Activated CD4-positive, alpha-beta T cell treated with anti-CD3 and anti-CD28 coated beads, Interleukin-2, amount 50 U/mL, for 16 hours (primary cell): ENCODE measurements at places on chromosomes 1 and 21.

- DNase-seq, result no peak
Observed at GRCh38 chr1:64495878-64496277, 25.9 kb downstream of the CACHD1 start.

- DNase-seq, result no peak
Observed at GRCh38 chr1:17669866-17670451, 85.2 kb upstream of the ACTL8 start.

GRCh38 chr1:7707527-7707926 is 63.6 kb upstream of the VAMP3 start:
- no peak for DNase-seq

GRCh38 chr1:171017426-171017825 is 73.3 kb upstream of the FMO3 start:
- DNase-seq, result no peak

DNA sequence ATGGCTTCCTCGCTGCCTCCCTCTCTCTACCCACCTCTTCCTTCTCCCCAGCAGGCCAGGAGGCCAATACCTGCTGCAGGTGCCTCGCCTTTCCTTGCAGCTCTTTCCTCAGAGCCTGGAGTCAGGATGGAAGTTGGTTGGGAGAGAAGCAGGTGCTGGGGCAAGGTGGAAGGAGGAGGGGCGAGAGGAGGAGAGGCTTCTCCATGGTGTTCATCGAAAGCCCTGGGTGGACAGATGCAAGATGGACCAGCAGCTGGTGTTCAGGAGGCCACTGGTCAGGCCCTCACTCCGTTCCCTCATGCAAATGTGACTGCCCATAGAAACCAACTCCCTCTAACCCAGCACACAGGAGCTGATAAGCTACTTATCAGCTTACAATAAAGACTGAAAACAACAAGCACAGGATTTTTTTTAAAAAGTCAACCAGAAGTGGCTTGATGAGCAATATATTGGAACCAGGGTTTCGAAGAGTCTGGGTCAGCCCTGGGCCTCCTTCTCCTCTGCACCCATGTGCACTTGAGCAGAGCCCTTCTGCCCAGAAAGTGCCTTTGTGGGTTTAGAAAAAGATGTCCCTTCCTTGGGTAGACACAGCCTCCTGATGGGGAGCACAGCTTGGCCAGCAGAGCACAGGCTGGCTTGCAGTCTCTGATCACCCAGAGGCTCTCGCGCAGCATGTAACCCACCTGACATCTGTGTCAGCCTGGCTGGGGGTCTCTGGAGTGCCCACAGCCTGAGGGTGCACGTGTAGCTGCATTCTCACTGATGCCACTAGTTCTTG is 16.6 kb upstream of the GSTM4 start:
- no peak for DNase-seq

GRCh38 chr1:227943381-227944089 is 4.2 kb downstream of the WNT9A start:
- no peak for DNase-seq

DNA sequence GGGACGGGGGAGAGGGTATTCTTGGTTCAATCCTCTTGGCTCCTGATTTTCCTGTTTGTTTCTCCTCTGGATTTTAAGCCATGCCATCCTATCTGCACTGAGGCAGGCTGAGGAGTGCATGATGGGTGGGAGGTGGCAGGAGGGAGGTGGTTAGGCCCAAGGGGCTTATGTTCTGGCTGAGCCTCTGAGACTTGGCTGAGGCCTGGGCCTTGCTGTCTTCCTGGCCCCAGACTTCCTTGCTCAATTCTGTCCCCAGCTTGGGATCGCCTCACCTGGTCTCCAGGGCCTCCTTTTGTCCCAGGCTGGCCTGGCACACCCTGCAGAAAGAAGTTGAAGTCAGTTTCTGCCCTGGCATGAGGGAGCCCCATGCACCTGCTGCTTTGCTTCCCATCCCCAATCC is 11.2 kb downstream of the COL9A2 start:
- DNase-seq, result no peak

- DNase-seq, result no peak
Observed at GRCh38 chr1:9314111-9314510, 21.4 kb downstream of the SPSB1 start.

GRCh38 chr1:7127322-7128075 is 342.2 kb downstream of the CAMTA1 start:
- DNase-seq, result no peak

GRCh38 chr1:186575348-186575747 is 104.9 kb downstream of the PTGS2 start:
- DNase-seq, result no peak

DNA sequence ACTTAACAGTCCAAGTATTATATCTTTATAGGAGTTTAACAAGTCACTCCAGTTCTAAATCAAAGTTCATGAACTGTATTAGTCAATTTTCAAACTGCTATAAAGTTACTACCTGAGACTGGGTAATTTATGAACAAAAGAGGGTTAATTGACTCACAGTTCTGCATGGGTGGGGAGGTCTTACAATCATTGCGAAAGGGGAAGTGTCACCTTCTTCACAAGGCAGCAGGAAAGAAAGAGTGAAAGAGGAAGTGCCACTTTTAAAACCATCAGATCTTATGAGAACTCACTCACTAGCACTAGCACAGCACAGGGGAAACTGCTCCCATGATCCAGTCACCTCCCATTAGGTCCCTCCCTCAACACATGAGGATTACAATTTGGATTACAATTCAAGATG is 70.0 kb downstream of the CLCA4 start:
- peak; percentile 45 for DNase-seq

DNA sequence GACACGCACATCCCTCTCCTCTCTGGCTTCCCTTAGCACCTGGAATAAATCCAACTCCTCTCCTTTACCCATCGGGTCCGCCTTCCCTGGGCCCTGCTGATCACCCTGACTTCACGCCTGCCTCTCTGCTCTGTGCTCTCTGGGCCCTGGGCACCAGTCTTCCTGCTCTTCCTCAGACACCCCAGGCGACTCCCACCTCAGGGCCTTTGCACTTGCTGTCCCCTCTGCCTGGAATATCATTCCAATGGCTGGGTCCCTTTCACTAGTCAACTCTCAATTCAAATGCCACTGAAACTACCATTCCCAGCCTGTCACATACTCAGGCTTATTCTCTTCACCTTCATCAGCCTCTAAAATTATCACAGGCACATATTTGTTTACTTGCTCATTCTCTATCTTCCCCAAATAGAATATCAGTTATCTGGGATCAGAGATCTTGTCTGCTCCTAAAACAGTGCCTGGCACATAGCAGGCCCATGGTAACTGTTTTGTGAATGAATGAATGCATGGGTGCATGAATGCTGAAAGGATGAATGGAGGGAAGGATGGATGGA is 27.2 kb upstream of the SELENON start:
- no peak for DNase-seq

DNA sequence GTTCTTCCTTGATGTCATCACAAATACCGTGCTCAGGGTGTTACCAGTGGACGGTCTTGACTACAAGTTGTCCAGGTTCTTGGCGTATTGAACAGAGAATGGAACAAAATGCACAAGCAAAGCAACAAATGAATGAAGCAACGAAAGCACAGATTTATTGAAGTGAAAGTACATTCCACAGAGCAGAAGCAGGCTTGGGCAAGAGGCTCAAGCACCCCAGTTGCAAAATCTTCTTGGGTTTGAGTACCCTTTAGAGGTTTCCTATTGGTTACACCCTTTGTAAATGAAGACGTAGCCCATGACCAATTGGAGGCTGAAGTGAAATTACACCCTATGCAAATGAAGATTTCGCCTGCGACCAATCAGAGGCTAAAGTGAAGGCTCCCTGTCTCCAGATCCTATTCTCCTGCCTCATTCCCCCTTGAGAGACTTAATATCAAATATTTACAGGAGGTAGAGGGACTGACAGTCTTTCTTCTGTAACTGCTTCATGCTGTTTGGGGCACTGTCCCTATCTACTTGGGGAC is 38.3 kb downstream of the YY1AP1 start:
- DNase-seq, result no peak

- DNase-seq, result no peak
Observed at GRCh38 chr1:63935143-63935542, 161.3 kb downstream of the ROR1 start.

- no peak for DNase-seq
Observed at GRCh38 chr1:74193908-74194307, 4.1 kb downstream of the LRRIQ3 start.

GRCh38 chr21:21864321-21864840 is 866.2 kb downstream of the NCAM2 start:
- DNase-seq, result no peak

- DNase-seq, result no peak
Observed at GRCh38 chr1:210770396-210770984, 363.5 kb downstream of the KCNH1 start.
